ENCODE measurements at places on chromosomes 5 and 9. TPM values are rescaled to one million over a fixed set of nuclear protein-coding genes. Genes with fewer than 3 reads are reported as not detected.

DNA sequence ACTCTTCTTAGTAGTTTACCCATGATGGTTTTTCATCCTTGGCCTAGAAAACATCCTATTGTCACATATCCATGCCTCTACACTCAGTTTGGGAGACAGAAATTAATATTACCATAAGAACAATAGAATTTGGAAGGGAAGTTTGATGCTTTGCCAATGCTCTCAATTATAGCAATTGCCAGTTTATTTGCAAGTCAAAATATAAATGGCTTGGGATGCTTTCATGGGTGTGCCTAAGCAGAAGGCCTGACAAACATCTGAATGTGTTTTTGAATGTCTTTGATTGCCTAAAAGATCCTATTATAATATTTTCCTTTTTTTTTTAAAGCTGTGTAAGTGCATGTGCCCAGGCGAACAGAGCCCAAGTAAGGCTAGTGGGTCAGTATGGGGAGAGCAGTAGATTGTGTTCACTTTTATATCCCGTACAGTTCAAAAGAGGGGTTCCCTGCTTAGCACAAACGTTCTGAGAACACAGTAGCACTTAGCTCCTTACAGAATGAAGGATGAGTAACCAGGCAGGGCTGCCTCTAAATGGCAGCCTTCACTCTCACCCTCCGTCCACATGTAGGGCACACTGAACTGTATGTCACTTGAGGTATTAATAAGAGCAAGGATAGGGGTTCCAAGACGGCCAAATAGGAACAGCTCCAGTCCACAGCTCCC lies 56.0 kb upstream of the AGXT2 start:
- H3K27ac ChIP-seq, result no peak overlapping the region
- no peak overlapping the region for H3K4me3 ChIP-seq
- H3K27me3 ChIP-seq, result no peaks in the 10 kb centered on the region
- H3K4me1 ChIP-seq, result peaks cover 19% of the 10 kb centered on the region

DNA sequence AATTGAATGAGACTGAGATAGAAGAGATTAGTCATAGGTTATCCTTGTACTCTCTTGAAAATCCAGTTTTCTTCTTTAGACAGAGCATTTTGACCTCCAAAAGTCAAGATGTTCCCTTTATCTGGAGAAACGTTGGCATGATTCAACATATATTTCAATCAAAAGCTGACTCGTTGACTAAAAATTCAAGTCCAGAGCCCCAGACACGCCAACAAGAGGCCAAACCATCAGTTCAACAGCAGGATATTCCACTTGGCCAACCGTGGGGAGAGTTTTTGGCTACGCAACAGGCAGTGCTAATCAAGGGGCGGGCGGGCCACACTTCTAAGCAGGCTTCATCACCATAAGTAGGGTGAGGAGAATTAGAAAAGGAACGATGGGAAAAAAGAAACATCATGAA lies 119.1 kb downstream of the SLIT3 start:
- no peak overlapping the region for H3K4me3 ChIP-seq
- no peak for DNase-seq
- no peaks in the 10 kb centered on the region for H3K27me3 ChIP-seq
- no peak overlapping the region for H3K27ac ChIP-seq

DNA sequence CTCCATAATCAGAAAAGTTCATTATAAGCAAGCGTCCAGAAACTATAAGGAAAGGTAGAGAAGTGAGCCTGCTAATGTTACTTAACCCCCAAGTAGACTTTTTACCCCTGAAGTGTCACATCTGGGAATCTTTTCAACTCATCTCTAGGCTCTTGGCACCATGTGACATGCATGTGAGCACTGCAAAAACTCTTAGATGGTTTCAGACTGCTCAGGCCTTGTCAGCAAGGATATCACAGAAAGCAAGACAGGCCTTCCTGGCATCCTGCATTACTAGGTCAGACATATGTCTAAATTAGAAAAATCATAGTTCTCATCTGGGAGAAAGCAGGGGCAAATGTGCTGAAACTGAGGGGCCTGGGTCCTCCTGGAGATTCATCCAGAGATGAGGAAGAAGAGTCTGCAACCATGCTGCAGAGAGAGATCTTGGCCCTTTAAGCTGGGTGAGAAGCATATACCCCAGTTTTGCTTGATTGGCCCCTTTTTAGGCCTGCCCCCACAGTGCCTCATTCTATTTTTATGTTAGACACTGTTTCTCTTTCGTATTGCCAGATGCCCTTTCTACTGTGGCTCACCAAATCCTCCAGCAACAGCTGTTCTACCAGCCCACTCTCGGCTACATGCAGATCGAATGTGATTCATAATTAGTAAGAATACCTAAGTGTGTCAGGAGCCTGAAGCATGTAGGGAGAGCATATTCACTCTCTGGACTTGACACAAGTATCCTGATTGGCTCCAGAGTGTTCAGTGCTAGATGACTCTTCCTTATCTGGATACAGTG lies 19.0 kb downstream of the TMEM8B start:
- no peaks in the 10 kb centered on the region for H3K27me3 ChIP-seq
- H3K4me1 ChIP-seq, result no peaks in the 10 kb centered on the region
- H3K27ac ChIP-seq, result no peak overlapping the region
- no peaks in the 10 kb centered on the region for H3K36me3 ChIP-seq

GRCh38 chr9:27934471-27934870 lies 361.2 kb upstream of the C9orf72 start:
- H3K36me3 ChIP-seq, result no peaks in the 10 kb centered on the region
- H3K27me3 ChIP-seq, result no peaks in the 10 kb centered on the region
- no peak overlapping the region for H3K27ac ChIP-seq
- no peak for DNase-seq

DNA sequence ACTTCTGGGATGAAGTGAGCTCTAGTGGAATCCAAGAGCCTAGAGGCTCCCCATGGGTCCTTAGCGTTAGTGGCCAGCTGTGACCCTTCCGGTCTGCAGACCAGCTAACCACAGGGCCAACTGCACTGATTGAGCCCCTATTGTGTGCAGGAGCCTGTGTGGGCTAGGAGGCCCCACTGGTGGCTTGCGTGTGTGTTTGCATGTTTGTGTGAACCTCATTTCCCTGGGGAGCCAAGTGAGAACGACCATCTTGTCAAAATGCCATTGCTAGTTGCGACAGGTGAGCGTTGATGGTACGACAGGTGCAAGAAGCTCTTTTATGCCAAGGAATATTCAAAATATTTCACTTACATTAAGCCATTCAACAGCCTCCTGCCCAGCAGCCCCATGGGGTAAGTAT lies 44.1 kb upstream of the ANKRD33B start:
- no peaks in the 10 kb centered on the region for H3K4me1 ChIP-seq
- H3K36me3 ChIP-seq, result no peaks in the 10 kb centered on the region
- H3K4me3 ChIP-seq, result no peak overlapping the region
- H3K27me3 ChIP-seq, result peaks cover under 1% of the 10 kb centered on the region
- DNase-seq, result no peak

DNA sequence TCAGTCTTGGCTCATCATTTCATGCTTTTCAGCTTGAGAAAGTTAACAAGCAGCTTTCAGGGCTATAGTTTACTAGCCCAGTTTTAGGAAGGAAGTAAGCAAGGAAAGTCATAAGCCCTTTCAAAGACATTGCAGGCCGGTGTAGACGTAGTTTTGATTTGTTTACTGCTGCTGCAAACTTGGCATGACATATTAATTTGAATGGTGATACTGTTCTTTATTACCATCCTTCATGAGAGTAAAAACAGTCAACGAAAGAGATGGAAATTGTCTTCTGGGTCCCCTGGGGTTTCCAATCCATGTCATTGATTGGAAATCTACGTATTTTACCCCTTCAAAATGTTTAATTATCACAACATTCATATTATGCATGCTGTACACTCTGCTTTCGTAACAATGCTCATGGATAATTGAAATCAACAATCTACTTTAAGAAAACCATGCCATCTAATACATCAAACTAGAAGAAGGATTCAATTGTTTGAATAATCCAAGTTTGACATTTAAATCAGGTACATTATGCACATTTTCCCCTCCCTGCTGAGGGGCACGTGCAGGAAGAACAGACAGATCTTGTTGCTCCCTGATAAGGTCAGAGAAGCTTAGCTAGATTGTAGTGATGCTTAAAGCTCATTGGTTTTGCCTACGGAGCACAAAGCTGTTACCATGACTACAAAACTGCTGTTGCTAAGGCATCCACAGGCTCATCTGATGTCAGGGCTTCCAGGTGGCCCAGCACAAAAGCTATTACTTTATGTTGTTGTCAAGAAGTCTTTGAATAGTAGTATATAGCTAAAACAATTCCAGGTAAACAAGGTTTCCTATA lies 139.9 kb upstream of the PRLR start:
- no peaks in the 10 kb centered on the region for H3K36me3 ChIP-seq
- H3K27ac ChIP-seq, result no peak overlapping the region
- no peak overlapping the region for H3K4me3 ChIP-seq
- DNase-seq, result no peak
- no peaks in the 10 kb centered on the region for H3K27me3 ChIP-seq
- H3K4me1 ChIP-seq, result no peaks in the 10 kb centered on the region

DNA sequence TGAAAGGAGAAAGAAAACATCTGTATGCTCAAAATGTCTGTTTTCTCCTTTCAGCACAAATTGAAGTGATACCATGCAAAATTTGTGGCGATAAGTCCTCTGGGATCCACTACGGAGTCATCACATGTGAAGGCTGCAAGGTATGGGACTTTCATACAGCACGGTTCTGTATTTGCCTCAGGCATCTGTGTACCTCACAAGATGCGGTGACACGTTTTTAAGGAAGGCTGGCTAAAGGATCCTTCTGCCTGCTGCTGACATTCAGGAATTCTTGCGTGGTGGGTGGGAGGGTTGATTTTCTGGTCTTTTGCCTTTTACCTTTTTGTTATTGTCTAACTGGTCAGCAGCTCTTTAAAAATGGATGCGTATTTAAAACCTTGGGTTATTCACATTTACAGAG lies 133.1 kb downstream of the RORB start:
- no peak overlapping the region for H3K27ac ChIP-seq
- no peak overlapping the region for H3K4me3 ChIP-seq
- H3K36me3 ChIP-seq, result no peaks in the 10 kb centered on the region
- no peaks in the 10 kb centered on the region for H3K4me1 ChIP-seq
- no peaks in the 10 kb centered on the region for H3K27me3 ChIP-seq

- H3K27me3 ChIP-seq, result no peaks in the 10 kb centered on the region
- H3K4me3 ChIP-seq, result no peak overlapping the region
- H3K4me1 ChIP-seq, result no peaks in the 10 kb centered on the region
- H3K36me3 ChIP-seq, result no peaks in the 10 kb centered on the region
These were observed 266.0 kb upstream of the PTGER4 start for GRCh38 chr5:40413743-40414142.

GRCh38 chr5:71734141-71734540 lies 15.1 kb downstream of the CARTPT start:
- H3K36me3 ChIP-seq, result no peaks in the 10 kb centered on the region
- no peak for DNase-seq
- H3K4me1 ChIP-seq, result no peaks in the 10 kb centered on the region
- no peak overlapping the region for H3K4me3 ChIP-seq
- no peak overlapping the region for H3K27ac ChIP-seq

DNA sequence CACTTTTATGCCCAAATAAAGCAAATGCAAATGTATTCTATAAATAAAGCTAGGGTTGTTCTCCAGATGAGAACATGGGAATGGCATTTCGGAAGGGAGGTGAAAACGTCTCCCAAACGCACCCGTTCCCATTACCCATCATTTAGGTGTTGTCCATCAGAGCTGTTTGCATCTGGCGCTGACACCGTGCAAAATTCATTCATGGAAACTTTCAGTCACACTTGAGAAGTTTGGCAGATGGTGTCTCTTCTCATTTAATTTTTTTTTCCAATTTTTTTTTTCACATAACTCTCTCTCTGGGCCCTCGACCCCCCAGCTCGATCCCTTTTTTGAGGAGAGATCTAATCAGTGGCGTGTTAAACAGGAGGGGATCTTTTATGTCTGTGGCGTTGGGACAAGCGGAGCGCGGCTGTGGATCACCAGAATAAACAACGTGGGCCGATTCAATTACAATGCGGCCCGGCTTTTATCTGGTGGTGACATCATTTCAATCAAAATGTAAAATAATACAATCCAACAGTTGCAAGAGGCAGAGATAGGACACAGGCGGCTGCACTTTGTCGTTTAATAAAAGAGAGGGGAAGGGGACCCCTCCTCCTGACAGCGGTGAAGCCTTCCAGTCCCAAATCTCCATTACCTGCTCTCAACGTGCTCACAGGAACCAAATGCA lies 246.1 kb upstream of the IRX4 start:
- H3K4me1 ChIP-seq, result peaks cover 11% of the 10 kb centered on the region
- H3K4me3 ChIP-seq, result no peak overlapping the region
- H3K36me3 ChIP-seq, result no peaks in the 10 kb centered on the region
- H3K27ac ChIP-seq, result no peak overlapping the region
- peaks cover 5% of the 10 kb centered on the region for H3K27me3 ChIP-seq

- H3K27me3 ChIP-seq, result no peaks in the 10 kb centered on the region
- peaks cover 8% of the 10 kb centered on the region for H3K4me1 ChIP-seq
- H3K4me3 ChIP-seq, result no peak overlapping the region
These were observed 21.5 kb upstream of the MYO10 start for GRCh38 chr5:16957304-16958196.

GRCh38 chr9:134217431-134218210 lies 53.3 kb upstream of the RNU6ATAC start:
- DNase-seq, result peak; percentile 70
- peaks cover 71% of the 10 kb centered on the region for H3K4me1 ChIP-seq
- H3K27me3 ChIP-seq, result peaks cover 9% of the 10 kb centered on the region

DNA sequence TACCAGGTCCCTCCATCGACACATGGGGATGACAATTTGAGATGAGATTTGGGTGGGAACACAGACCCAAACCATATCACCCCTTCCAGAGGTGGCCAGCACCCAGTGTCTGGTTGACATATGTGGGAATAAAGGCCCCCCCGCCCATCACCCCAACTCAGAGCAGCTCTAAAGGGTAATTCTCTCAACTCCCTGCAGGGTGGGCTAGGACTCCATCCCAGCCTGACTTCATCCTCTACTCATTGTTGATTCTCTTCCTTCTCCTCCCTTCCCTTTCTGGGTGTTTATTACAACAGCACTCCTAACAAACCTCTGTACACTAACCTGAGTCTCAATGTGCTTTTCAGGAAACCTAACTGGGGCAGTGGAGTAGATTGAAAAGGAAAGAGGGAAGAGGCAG lies 339.9 kb downstream of the ACTL7B start:
- 0 out of 3 replicates have a peak, but pooled peaks cover 4% of the 10 kb centered on the region for H3K27me3 ChIP-seq
- H3K36me3 ChIP-seq, result no peaks in the 10 kb centered on the region
- H3K27ac ChIP-seq, result no peak overlapping the region
- H3K4me1 ChIP-seq, result no peaks in the 10 kb centered on the region
- H3K4me3 ChIP-seq, result no peak overlapping the region

SPATA31C1 gene
- not detected for total RNA-seq

ADCY2 gene
- not detected for total RNA-seq

TOMM5 gene
- 450 TPM for total RNA-seq

SURF2 gene
- total RNA-seq, result 13.6 TPM

PKN3 gene
- 13.2 TPM for total RNA-seq

GDNF gene
- 0.46 TPM for total RNA-seq

SH3RF2 gene
- total RNA-seq, result 3.1 TPM

MZB1 gene
- 0.31 TPM for total RNA-seq

RASGRF2 gene
- total RNA-seq, result 23.6 TPM

GBGT1 gene
- not detected for total RNA-seq

C9orf153 gene
- total RNA-seq, result not detected

GABRB2 gene
- not detected for total RNA-seq

PDLIM4 gene
- 1.1 TPM for total RNA-seq

All from HepG2 (cell line).